BE2C (cell line): ENCODE measurements at places on chromosomes 4 and X.
A peak's percentile ranks its signal among the peaks of the same experiment; 100 is the strongest.

DNA sequence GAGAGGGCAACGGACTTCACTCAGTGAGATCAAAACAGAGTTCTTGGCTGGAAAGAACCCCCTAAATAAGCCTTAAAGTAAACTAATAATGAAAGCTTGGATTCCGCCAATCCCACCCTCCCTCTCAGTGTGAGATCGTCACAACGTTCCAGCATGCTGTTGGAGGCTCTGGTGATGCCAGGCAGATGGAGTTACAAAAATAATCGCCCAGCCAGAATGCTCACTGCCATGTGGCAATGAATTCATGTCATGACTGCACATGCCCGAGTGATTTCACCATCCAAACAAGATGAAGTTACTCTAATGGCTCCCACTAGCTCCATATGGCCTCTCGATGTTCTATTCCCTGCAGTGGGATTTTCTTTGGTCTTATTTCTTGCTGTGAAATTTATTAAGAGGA, 248.0 kb downstream of the SPATA18 start:
- no peak for DNase-seq

- DNase-seq = no peak
These were observed 31.0 kb upstream of the ADRA2C start for GRCh38 chr4:3735196-3735595.

DNA sequence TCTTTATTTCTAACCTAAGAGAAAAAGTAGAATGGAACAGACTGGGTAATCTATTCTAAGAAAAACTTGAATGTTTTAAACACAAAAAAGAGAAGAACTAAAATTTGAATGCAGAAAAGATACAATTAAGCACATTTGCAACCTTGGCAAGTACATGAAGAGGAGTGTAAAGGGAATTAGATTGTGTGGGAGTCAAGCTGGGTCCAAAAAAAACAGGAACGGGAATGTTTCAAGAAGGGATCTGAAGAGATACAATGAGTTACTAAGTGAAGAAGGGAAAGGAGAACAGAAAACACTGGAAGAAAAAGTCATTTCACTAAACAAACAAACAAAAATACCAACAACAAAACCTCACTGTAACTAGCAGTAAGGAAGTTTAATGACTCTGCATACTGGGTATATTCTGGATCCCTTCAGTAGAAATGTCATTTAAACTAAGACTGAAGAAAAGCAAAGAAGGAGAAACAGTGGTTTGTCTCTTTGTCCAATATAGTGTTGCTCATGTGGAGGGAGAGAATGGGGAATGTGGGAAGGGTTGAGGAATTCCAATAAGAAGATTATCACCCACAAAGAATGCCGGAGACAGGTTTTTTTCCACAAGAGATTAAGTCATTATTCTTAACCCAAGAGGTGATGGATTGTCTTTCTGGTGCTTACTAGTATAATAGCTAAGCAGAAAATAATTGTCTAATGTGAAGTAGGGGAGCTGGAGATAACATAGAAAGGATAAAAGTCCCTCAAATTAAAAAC, 50.4 kb upstream of the PTPN13 start:
- no peak for DNase-seq

DNA sequence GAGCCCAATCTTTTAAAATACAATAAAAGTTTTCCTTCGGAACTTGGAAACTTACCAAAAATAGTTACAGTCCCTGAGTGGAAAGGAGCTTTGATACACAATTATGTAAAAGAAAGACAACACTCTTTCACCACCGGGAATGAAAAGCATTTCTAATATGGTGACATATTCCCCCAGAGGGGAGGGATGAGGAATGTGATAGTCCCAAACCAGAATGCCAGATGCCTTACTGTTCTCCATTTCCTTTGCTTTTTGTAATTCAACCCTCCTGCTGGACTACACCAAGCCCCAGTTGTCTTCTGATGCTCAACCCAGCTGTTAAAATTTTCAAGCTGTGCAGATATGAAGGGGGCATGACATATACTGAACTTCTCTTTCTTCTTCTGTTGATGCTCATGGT, 4.1 kb downstream of the PRIMPOL start:
- DNase-seq = no peak

DNA sequence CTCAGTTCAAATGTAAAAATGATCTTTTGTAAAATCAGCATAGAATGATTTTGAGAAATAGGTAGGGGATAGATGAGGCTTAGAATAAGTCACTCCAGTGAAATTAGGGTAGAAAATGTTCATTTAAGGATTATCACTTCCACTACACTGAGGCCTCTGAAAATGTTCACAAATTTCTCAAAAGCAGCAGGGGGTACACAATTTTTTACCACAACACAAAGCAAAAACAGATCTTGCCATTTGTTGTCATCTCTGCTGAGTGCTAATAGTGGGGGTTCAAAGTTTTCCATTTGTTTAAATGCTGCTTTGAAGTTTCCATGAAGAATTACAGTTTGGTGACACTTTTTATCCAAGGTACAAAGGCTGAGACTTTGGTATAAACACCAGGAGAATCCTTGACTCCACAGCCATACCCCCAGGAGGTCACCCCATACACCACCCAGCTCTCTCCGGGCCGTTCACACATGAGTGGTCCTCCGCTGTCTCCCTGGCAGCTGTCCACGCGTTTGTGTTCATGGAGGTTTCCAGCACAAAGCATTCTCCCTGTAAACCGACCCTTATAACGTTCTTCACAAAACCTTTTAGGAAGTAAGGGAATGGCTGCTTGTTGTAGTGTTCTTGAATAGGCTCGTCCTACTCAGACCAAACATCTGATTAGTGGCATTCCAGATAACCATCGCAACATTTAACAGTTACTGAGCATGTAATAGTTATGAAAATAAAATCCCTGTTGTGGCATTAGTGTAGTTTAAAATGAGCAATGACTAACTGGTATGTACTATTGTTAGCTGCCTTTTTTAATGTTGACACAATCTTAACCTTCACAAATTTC, 71.0 kb downstream of the PRSS12 start:
- DNase-seq = peak; percentile 79

GRCh38 chr4:186704057-186704456, 19.6 kb downstream of the FAT1 start:
- DNase-seq = no peak
